T-cell (primary cell): ENCODE measurements at places on chromosomes 1 and 21. TPM values are rescaled to one million over a fixed set of nuclear protein-coding genes. Genes with fewer than 3 reads are reported as not detected.

DNA sequence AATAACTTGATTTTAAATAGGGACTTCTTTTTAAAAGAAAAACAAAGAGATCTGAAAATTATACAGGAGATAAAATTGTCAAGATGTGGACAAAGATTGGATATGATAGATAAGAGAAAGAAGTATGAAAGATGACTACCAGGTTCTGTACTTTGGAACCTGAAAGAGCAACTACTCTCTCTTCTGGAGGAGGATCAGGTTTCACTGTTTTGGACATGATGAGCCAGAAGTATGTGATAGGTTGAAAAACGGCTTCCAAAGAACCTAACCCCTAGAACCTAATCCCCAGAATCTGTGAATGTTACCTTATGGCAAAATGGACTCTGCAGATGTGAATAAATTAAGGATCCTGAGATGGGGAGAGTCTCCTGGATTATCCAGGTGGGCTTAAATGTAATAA, 26.2 kb downstream of the RSBN1 start:
- peaks cover 47% of the 10 kb centered on the region for H3K4me1 ChIP-seq
- no peaks in the 10 kb centered on the region for H3K27me3 ChIP-seq
- peaks cover 4% of the 10 kb centered on the region for H3K36me3 ChIP-seq
- no peak overlapping the region for H3K4me3 ChIP-seq
- H3K27ac ChIP-seq: peak overlapping the region; percentile 79

GRCh38 chr1:225318706-225319575, 108.9 kb downstream of the LBR start:
- H3K4me3 ChIP-seq: no peak overlapping the region
- no peaks in the 10 kb centered on the region for H3K4me1 ChIP-seq
- H3K27me3 ChIP-seq: peaks cover 10% of the 10 kb centered on the region
- no peak for DNase-seq
- no peak overlapping the region for H3K27ac ChIP-seq

DNA sequence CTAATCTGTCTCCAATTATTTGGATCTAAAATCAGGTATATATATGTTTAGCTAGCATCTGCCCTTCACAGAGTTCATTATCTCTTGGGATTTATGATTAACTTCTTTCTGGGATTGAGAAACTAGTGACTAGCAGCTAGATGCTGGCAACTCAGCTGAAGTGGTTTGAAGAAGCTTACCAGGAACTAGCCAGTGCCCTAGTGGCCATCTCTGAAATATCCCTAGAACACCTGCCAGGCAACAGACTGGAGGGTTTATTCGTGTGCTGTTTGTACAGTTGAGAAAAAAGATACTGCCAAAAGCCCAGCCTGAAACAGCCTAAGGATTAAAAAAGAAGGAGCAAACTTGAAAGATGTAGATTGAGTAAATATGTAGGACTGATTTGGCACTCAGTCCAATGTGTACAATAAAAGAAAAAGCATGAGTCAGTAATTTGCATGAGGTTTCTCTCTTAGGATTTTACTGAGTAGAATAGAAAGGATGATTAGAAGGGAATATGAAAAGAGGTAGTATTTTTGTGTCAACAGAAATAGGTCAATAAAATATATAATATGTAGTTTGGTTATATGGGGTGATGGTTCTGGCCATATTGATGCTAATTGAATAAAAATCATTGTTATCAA, 1144.6 kb upstream of the ADGRL2 start:
- H3K36me3 ChIP-seq: no peaks in the 10 kb centered on the region
- no peak overlapping the region for H3K4me3 ChIP-seq
- no peak for DNase-seq
- no peaks in the 10 kb centered on the region for H3K27me3 ChIP-seq

DNA sequence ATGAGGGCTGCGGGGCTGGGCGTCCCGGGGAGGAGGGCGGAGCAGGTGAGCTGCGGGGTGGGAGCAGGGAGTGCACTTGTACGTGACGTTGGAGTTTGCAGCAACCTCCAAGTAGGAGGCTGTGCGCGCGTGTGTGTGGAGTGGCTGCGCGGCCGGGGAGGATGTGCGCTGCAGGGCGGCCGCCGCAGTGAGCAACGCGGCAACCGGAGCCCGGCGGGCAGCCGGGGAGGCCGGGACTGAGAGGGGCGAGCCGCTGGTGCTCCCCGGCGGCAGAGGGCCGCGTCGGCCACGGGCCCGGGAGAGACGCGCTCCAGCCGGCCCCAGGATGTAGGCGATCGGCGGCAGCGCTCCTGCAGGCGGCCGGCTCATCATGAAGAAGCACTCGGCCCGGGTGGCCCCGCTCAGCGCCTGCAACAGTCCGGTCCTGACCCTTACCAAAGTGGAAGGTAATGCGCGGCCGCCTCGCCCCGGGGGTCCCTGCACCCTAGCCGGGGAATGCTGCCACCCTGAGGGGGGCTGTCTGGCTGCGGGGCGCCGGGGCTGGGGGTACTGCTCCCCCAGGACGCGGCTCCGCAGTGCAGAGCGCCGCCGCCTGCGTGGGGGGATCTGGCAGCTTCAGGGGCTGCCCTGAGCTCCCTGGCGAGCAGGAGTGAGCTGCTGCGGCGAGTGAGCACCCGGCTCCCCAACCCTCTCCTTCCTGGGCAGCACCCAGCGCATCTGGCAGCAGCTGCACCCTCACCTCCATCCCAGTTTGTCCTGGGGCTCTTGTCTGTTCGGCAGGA, 158.9 kb upstream of the COA6 start:
- peak overlapping the region; percentile 40 for H3K4me3 ChIP-seq
- no peak for DNase-seq

- no peaks in the 10 kb centered on the region for H3K4me1 ChIP-seq
- H3K27me3 ChIP-seq: no peaks in the 10 kb centered on the region
- no peak for DNase-seq
- no peak overlapping the region for H3K4me3 ChIP-seq
Measured at GRCh38 chr21:15278279-15278678, 213.5 kb upstream of the NRIP1 start.

- H3K4me3 ChIP-seq: no peak overlapping the region
- peaks cover 14% of the 10 kb centered on the region for H3K36me3 ChIP-seq
- H3K27ac ChIP-seq: no peak overlapping the region
Measured at GRCh38 chr1:157131281-157131680, 6.9 kb downstream of the ETV3 start.

GRCh38 chr1:233114860-233115259, 164.4 kb downstream of the NTPCR start:
- no peak for DNase-seq
- no peak overlapping the region for H3K27ac ChIP-seq
- H3K4me3 ChIP-seq: no peak overlapping the region
- no peaks in the 10 kb centered on the region for H3K27me3 ChIP-seq
- peaks cover 2% of the 10 kb centered on the region for H3K36me3 ChIP-seq

DNA sequence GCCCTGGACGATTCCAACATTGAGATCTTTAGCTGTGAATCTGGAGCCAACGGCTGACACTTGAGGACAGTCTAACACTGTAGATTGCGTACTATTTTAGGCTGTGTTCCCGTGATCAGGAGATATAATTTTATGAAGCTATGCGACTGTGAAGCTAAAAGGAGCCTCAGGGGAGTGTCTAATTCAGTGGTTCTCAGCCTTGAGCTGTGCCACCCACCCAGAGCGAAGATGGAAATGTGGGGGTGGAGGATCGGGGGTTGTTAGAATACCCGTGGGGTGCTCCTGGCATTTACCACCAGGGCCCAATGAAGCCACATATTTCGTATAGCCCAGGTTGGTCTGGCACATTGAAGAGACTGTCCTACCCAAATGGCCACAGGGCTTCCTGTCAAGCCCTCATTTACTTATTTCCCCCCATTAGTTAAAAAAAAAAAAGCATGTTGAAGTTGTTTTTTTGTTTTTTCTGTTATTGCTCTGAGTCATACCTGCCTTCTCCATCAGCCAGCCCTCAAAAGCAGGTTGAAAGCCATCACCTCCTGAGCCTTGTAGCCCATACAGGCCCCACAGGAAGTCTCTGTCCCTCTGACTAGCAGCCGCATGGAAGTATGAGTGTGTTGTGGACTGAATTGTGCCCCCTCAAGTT, 141.7 kb downstream of the GALNT2 start:
- H3K27me3 ChIP-seq: no peaks in the 10 kb centered on the region
- DNase-seq: no peak
- no peak overlapping the region for H3K4me3 ChIP-seq
- H3K36me3 ChIP-seq: peaks cover 12% of the 10 kb centered on the region
- peak overlapping the region; percentile 26 for H3K27ac ChIP-seq

- no peak overlapping the region for H3K4me3 ChIP-seq
- DNase-seq: no peak
- peaks cover 15% of the 10 kb centered on the region for H3K4me1 ChIP-seq
- H3K36me3 ChIP-seq: no peaks in the 10 kb centered on the region
- no peak overlapping the region for H3K27ac ChIP-seq
- H3K27me3 ChIP-seq: peaks cover 45% of the 10 kb centered on the region
Measured at GRCh38 chr1:246788895-246789338, 64.7 kb downstream of the SCCPDH start.

DNA sequence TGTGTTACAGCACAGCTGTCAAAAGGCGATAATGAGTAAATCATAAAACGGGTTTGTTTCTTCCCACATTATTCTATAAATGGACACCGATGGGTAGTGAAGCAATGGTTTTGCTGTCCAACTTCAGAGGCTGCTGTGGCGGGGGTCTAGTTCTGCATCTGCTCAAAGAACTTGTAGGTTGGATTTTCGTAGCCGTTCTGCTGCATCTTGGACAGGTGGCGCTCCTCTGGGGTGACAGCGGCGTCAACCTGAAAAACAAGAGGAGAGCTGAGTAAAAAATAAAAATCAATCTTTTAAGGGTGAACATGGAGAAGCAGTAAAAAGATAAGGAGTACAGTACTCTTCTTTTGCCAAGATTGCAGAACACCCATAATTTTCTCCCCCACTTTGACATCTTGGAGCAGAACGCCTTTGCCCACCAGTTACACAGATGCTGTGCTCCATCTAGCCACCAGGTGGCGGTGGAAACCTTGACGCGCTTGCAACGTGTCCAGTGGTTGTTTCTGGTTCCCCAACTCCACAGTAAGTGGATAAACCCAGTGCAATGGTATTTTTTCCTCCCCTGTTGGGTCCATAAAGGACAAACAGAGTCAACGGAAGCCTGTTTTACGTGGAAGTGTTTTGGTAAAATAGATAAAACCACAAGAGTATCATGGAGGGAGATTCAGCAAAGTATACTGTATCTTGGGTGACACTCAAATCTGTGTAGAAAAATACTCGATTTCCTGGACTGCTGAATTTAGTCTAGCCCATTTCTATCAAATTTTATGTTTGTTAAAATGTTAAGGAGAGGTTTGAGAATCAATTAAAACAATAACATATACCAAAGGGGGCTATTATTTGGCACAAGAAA, 147.0 kb downstream of the GABPA start:
- H3K27ac ChIP-seq: no peak overlapping the region
- no peaks in the 10 kb centered on the region for H3K4me1 ChIP-seq
- no peaks in the 10 kb centered on the region for H3K27me3 ChIP-seq
- H3K4me3 ChIP-seq: no peak overlapping the region

DNA sequence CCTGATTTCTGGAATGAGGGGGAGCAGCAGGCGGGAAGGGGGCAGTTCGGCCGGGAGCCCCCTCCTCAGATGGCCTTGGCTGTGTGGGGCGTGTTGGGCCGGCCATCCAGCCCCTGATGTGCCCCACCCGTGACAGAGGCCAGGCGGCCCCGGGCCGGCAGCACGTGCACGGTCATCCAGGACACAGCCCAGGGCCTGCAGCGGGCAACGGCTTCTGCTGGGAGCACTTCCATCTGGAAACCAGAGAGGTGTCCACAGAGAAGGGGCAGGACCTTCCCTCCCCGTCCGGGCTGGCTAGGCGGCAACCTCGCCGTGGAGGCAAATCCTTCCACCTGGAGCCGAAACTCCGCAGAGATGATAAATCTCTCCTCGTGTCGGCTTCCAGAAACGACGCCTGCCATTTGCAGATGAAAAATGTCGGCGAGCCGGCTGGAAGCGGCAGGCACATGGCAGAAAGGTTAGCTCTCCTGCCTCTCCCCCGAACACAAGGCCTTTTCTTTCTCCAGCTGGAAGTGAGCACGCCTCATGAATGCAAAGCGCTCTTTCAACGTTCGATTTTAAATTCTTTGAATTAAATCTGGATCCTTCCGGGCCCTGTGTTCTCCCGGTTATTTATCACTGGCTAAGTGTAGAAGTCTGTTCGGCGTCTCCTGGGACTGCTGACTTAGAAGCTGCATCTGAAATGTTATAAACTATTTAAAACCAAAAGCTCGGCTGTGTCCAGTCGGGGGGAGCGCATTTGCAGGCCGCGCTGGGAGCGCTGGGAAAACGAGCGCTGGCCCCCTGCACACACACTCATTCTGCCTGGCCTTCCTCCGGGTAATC, 9.4 kb upstream of the ACTRT2 start:
- H3K27me3 ChIP-seq: peaks cover 63% of the 10 kb centered on the region
- no peak overlapping the region for H3K27ac ChIP-seq
- H3K4me3 ChIP-seq: no peak overlapping the region
- DNase-seq: no peak
- no peaks in the 10 kb centered on the region for H3K4me1 ChIP-seq

- no peaks in the 10 kb centered on the region for H3K36me3 ChIP-seq
- no peak overlapping the region for H3K27ac ChIP-seq
- no peak overlapping the region for H3K4me3 ChIP-seq
Measured at GRCh38 chr1:228517655-228518054, 30.5 kb downstream of the RNF187 start.

DNA sequence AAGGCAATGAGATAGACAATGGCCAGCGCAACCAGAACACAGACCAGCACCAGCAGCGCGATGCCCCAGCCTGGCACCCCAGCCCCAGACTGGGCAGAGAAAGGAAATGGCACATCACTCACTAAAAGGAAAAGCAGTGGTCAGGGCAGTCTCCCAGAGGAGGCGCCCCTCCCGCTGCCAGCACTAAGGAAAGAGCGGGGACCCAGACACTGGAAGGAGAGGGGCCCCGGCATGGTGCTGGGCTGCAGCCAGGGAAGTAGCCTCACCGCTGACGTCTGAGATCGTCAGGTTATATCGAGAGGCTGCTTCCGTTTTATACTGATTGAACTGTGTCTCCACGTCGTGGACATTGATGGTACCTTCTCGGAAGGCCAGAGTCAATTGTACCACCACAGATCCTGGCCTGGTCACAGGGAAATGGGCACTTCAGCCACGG, 13.8 kb downstream of the TRIM46 start:
- DNase-seq: no peak
- no peaks in the 10 kb centered on the region for H3K27me3 ChIP-seq
- H3K4me1 ChIP-seq: no peaks in the 10 kb centered on the region
- H3K27ac ChIP-seq: no peak overlapping the region

DNA sequence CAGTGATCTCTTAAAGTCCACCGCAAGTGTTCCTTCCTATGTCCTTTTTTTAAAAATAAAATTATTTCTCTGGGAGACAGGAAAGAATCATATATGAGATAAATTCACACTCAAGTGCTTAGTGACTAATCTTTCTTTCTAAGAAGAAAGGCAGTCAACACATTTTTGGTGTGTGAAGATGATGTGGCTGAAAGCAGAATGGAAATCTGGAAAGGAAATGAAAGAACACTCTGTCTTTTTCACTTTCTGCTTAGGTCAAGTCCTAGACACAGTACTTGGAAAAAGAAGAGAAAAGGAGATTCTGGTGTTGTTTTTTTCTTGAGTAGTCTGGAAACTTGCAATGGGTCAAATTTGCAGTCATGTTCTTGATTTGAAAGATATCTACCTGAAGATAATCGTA, 45.5 kb upstream of the PRRX1 start:
- no peaks in the 10 kb centered on the region for H3K4me1 ChIP-seq
- no peak for DNase-seq
- no peak overlapping the region for H3K27ac ChIP-seq
- no peaks in the 10 kb centered on the region for H3K27me3 ChIP-seq

LRRIQ3 gene
- total RNA-seq: 1.3 TPM

SSX2IP gene
- 10.9 TPM for total RNA-seq

PLXNA2 gene
- 1.9 TPM for total RNA-seq

SELL gene
- 441 TPM for total RNA-seq

BRDT gene
- total RNA-seq: not detected

RPAP2 gene
- 24.7 TPM for total RNA-seq

KCNJ10 gene
- total RNA-seq: not detected

CAMK2N1 gene
- total RNA-seq: 6.0 TPM

FAM20B gene
- total RNA-seq: 26.0 TPM

SPRR2F gene
- not detected for total RNA-seq

B3GALT5 gene
- total RNA-seq: 0.06 TPM
